ENCODE measurements at places on chromosomes 5 and 9. TPM values are rescaled to one million over a fixed set of nuclear protein-coding genes. Genes with fewer than 3 reads are reported as not detected.

Gene F2RL2
- 0.43 TPM for total RNA-seq

- H3K27me3 ChIP-seq = no peaks in the 10 kb centered on the region
- H3K4me3 ChIP-seq = no peak overlapping the region
- DNase-seq = no peak
- no peaks in the 10 kb centered on the region for H3K36me3 ChIP-seq
Observed at GRCh38 chr5:59066367-59067163, 483.7 kb downstream of the RAB3C start.

Gene ZFP37
- total RNA-seq = 2.5 TPM

Gene C9orf152
- 26.3 TPM for total RNA-seq

GRCh38 chr5:115857057-115857479 is 15.3 kb downstream of the AP3S1 start:
- DNase-seq = no peak
- no peak overlapping the region for H3K27ac ChIP-seq
- no peak overlapping the region for H3K4me3 ChIP-seq
- H3K36me3 ChIP-seq = no peaks in the 10 kb centered on the region

DNA sequence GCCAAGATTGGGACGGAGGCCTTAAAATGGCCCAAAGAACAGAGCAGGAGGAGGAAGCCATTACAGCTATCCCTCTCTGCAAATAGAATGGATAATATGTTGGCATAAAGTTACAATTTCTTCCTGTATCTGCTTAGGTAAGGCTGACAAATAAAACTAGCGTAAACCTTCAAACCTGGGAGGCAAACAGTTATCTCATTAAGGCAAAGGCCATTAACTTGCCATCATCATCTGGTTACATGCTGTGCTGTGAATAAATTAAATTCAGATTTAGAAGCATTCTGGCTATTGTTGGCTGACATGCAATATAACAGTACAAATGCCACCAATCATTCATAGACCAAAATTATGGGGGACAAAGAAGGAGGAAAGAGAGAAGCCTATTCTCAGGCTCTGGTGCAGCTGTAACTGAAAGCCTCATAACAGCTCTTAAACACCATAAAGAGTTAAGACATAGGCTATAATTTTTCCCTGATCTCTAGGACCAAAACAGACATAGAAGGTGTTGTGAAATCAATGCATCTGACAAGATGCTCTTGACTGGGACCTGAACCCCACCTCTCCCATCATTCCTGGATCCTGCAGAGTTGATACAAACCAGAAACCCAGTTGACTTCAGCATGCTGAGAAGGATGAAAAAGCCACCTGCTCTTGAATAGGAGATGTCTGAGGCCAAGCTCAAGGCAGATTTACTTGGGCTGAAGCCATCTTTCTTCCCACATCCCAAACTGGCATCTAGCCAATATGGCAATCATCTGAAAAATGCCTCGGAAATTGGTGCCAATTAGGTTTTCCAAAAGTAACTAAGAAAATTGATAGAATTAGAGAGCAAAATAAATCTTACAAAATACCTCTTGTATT is 62.5 kb downstream of the PLCXD3 start:
- no peak for DNase-seq
- no peak overlapping the region for H3K4me3 ChIP-seq
- no peaks in the 10 kb centered on the region for H3K27me3 ChIP-seq
